CD4-positive, CD25-positive, alpha-beta regulatory T cell (primary cell): ENCODE measurements at places on chromosomes 7 and 10. TPM values are rescaled to one million over a fixed set of nuclear protein-coding genes. Genes with fewer than 3 reads are reported as not detected.

GRCh38 chr7:131077735-131078134, 249.9 kb upstream of the MKLN1 start:
- H3K27ac ChIP-seq = no peak overlapping the region
- DNase-seq = no peak
- no peaks in the 10 kb centered on the region for H3K27me3 ChIP-seq

DNA sequence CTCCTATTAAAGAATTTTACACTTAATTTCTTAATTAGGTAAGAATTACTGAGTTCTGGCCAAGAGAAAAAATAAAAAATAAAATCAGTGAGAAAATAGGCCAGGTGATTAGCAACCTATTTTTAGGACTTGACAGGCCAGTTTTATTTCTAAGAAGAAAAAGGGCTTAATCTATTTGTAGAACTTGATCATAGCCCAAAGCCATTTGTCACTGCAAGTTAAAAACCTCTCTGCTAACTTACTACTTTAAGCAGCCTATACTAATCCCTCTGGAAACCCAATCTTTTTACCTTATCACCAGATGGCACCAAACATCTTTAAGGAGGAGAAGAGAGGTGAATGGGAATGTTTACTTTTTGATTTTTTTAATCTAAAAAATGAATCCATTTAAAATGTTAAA, 222.1 kb upstream of the RHOBTB1 start:
- H3K27ac ChIP-seq = no peak overlapping the region
- no peaks in the 10 kb centered on the region for H3K4me1 ChIP-seq
- no peak overlapping the region for H3K4me3 ChIP-seq
- H3K36me3 ChIP-seq = no peaks in the 10 kb centered on the region
- no peak for DNase-seq

DNA sequence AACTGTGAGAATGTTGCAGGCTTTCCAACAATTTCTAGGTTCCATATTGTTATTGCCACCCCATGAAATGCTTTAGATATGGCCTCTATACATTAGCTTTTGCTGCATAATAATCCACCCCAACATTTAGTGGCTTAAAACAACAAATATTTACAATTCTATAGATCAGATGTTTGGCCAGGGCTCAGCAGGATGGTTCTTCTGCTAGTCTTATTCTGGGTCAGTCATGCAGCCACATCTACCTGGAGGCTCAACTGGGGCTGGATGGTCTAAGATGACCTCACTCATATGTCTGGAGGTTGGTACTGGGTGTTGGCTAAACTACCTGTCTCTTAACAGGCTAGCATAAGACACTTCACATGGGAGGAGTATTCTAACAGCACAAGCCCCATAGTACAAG, 607.3 kb downstream of the LRMDA start:
- H3K36me3 ChIP-seq = no peaks in the 10 kb centered on the region
- no peak overlapping the region for H3K4me3 ChIP-seq
- no peaks in the 10 kb centered on the region for H3K4me1 ChIP-seq
- no peak overlapping the region for H3K27ac ChIP-seq
- no peak for DNase-seq

Gene VWDE
- 0.86 TPM for total RNA-seq

GRCh38 chr10:25334445-25334844, 159.6 kb downstream of the GPR158 start:
- H3K4me1 ChIP-seq = no peaks in the 10 kb centered on the region
- H3K36me3 ChIP-seq = no peaks in the 10 kb centered on the region
- H3K4me3 ChIP-seq = no peak overlapping the region
- H3K27ac ChIP-seq = no peak overlapping the region

- H3K36me3 ChIP-seq = no peaks in the 10 kb centered on the region
- peaks cover 5% of the 10 kb centered on the region for H3K27me3 ChIP-seq
- H3K4me1 ChIP-seq = no peaks in the 10 kb centered on the region
- DNase-seq = no peak
These were observed 38.1 kb upstream of the CPN1 start for GRCh38 chr10:100119726-100120125.

DNA sequence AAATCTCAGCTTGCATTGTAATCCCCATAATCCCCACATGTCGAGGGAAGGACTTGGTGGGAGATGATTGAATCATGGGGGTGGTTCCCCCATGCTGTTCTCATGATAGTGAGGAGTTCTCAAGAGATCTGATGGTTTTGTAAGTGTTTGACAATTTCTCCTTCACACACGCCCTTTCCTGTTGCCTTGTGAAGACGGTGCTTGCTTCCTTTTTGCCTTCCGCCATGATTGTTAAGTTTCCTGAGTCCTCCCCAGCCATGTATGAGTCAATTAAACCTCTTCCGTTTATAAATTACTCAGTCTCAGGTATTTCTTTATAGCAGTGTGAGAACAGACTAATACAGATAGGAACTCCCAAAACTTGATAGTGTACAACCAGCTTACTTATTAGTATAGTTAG, 98.6 kb downstream of the CREM start:
- no peak overlapping the region for H3K27ac ChIP-seq
- H3K36me3 ChIP-seq = no peaks in the 10 kb centered on the region
- peak; percentile 85 for DNase-seq
- H3K27me3 ChIP-seq = no peaks in the 10 kb centered on the region
- H3K4me3 ChIP-seq = peak overlapping the region; percentile 32

Gene SPOCK2
- total RNA-seq = 683 TPM

Gene CYP2W1
- total RNA-seq = not detected

- no peak overlapping the region for H3K4me3 ChIP-seq
- no peaks in the 10 kb centered on the region for H3K4me1 ChIP-seq
- no peaks in the 10 kb centered on the region for H3K27me3 ChIP-seq
- DNase-seq = no peak
These were observed 41.6 kb downstream of the NEBL start for GRCh38 chr10:20855398-20856038.

- H3K4me3 ChIP-seq = no peak overlapping the region
- H3K27me3 ChIP-seq = no peaks in the 10 kb centered on the region
- no peak for DNase-seq
- no peaks in the 10 kb centered on the region for H3K36me3 ChIP-seq
- H3K4me1 ChIP-seq = no peaks in the 10 kb centered on the region
These were observed 14.7 kb downstream of the SPAM1 start for GRCh38 chr7:123939784-123940183.

DNA sequence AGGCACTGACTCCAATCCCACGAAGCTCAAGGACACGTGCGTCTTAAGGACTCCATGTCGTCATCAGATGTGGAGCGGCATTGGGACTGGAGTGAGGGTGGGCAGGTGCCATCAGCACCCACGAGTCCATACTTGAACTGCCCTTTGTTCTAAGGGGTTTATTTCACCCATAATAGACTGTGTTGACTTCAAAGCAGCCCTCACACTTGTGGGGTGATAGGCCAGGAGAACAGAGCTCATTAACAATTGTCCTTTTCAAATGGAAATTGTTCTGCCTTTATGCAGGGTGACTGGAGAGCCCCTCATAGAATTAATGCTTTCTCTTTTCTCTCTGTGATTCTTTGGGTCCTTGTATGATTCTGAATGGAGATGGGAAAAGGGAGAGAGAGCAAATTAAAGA, 376.9 kb upstream of the MGMT start:
- H3K4me1 ChIP-seq = no peaks in the 10 kb centered on the region
- no peaks in the 10 kb centered on the region for H3K27me3 ChIP-seq
- H3K36me3 ChIP-seq = no peaks in the 10 kb centered on the region
- no peak overlapping the region for H3K27ac ChIP-seq

Gene CALML3
- total RNA-seq = not detected

Gene ADIRF
- total RNA-seq = not detected

DNA sequence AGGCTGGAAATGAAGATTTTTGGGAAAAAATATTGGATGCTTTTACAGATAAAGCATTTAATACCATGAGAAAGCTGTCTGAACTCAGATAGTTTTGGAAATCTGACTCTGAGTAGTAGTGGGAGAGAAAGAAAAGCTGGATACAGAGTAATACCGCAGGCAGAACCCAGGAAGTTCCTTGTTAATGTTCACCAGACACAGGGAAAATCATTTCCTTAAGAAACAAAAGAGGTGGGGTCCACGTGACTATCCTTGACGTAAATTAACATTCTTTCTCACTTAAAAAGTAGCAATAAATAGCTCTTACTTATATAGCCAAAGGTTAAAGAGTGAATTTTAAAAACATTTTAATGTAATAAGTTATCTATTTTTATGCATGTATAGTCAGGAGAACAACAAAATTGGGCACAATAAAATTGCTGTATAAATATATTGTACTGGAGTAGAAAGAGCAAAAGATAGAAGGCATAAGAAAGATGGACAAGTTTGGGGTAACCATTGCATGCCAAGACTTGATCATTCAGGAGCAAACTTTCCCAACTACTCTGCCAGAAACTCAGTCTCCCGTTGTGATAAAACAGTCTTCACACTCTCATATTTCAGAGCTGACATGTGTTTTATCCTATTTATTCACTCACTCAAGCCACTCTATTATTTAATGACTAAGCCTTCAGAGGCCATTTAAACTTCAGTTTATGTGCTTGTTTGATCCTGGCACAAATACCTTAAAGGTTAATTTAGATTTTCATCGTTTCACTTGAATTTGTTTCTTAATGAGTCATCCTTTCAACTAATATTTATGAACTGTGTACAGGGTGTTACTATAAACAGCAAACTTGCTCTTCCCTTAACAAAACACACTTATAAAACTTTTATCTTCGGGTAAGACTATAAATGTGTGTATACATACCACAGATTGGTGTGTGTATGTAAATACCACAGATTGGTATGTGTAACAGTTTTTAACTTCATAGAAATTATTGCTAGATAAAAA, 143.1 kb downstream of the GNAI1 start:
- no peak overlapping the region for H3K27ac ChIP-seq
- no peaks in the 10 kb centered on the region for H3K36me3 ChIP-seq
- H3K4me3 ChIP-seq = no peak overlapping the region
- H3K27me3 ChIP-seq = no peaks in the 10 kb centered on the region

GRCh38 chr10:8133146-8133545, 78.7 kb downstream of the GATA3 start:
- peaks cover 23% of the 10 kb centered on the region for H3K4me1 ChIP-seq
- H3K4me3 ChIP-seq = no peak overlapping the region
- H3K36me3 ChIP-seq = no peaks in the 10 kb centered on the region

Gene NHLRC2
- total RNA-seq = 13.0 TPM

GRCh38 chr10:100175875-100176274, 10.0 kb downstream of the ERLIN1 start:
- H3K27me3 ChIP-seq = no peaks in the 10 kb centered on the region
- no peaks in the 10 kb centered on the region for H3K4me1 ChIP-seq
- H3K27ac ChIP-seq = no peak overlapping the region
- H3K4me3 ChIP-seq = no peak overlapping the region
- peaks cover 56% of the 10 kb centered on the region for H3K36me3 ChIP-seq

- H3K4me3 ChIP-seq = no peak overlapping the region
- DNase-seq = no peak
- peaks cover 78% of the 10 kb centered on the region for H3K4me1 ChIP-seq
- peaks cover 49% of the 10 kb centered on the region for H3K36me3 ChIP-seq
- H3K27me3 ChIP-seq = no peaks in the 10 kb centered on the region
- H3K27ac ChIP-seq = no peak overlapping the region
These were observed 173.4 kb upstream of the KLF14 start for GRCh38 chr7:130907439-130907838.

- no peaks in the 10 kb centered on the region for H3K27me3 ChIP-seq
- H3K4me3 ChIP-seq = no peak overlapping the region
- no peaks in the 10 kb centered on the region for H3K4me1 ChIP-seq
- no peaks in the 10 kb centered on the region for H3K36me3 ChIP-seq
- DNase-seq = no peak
- H3K27ac ChIP-seq = no peak overlapping the region
These were observed 192.8 kb upstream of the GDF10 start for GRCh38 chr10:47107007-47107747.

DNA sequence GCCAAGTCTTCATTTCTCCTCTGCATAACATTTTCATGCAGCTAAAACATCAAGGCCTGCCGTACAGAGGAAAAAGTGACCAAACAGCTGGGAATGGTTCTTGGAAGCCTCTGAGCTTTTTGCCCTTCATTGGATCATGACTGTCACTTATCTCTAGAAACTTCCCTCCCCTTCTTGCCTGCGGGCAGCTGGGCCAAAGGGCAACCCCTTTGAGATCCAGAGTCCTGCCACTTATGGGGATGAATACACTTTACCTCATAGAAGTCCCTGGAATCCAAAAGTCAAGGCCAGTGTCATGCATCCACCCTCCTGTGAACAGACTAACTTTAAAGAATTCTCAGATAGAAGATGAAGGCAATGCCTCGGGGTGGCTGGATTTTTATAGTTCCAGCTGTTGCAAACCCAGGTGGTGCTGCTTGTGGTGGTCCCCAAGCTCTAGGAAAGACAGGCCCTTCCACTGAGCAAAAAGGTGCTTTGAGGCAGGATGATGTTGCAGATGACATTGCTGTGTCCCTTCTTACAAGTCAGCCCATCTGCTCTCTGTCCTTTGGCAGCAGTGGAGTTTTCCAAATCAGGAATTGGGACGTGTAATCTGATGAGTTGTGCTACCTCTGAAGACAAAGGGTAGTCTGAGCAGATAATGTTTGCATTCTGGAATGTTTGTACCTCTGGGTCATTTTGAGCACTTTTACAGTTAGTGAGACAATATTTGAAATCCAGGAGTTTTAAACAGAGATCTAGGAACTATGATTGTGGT, 64.2 kb downstream of the LRMDA start:
- no peak overlapping the region for H3K27ac ChIP-seq
- no peaks in the 10 kb centered on the region for H3K4me1 ChIP-seq
- no peak overlapping the region for H3K4me3 ChIP-seq
- no peaks in the 10 kb centered on the region for H3K36me3 ChIP-seq
- no peak for DNase-seq

Gene ORAI2
- 14.6 TPM for total RNA-seq

Gene AKR1C4
- not detected for total RNA-seq

GRCh38 chr7:47817917-47818316, 130.3 kb downstream of the PKD1L1 start:
- no peaks in the 10 kb centered on the region for H3K36me3 ChIP-seq
- no peak overlapping the region for H3K27ac ChIP-seq
- no peaks in the 10 kb centered on the region for H3K4me1 ChIP-seq

Gene OR2A1
- not detected for total RNA-seq

Gene WIPF3
- not detected for total RNA-seq

DNA sequence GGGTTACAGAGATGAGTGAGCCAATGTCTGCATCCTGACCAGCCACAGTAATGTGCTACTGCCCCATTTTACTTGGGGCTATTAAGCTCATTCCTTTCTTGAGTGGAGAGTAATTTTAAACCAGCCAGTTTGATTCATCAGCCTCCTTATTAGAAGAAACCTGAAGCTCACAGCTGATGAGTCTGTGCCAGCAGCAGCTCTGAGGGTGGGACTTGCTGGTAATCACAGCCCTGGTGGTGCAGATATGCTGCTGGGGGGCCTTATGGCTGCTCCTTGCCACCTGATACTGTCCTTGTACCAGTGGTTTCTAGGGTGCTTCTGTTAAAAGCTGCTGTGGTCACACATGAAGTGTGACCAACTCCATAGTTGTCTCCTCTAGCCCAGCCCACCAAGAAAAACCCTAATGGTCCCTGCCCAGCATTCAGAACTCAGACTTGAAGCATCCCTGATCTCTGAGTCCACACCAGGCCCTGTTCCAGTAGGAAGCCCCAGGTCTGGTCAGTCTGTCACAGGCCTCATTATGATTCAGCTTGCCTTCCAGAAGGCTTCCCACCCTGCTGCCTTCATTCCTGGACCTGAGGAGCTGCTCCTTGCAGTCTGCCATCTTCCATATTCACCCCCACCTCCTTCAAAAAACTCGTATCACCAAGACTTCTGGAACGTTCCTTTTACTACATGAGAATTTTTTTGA, 28.9 kb upstream of the RBM20 start:
- no peaks in the 10 kb centered on the region for H3K36me3 ChIP-seq
- DNase-seq = no peak
- H3K27ac ChIP-seq = no peak overlapping the region
- no peak overlapping the region for H3K4me3 ChIP-seq
- H3K27me3 ChIP-seq = no peaks in the 10 kb centered on the region
- no peaks in the 10 kb centered on the region for H3K4me1 ChIP-seq

- no peaks in the 10 kb centered on the region for H3K36me3 ChIP-seq
- H3K27ac ChIP-seq = no peak overlapping the region
- peaks cover 18% of the 10 kb centered on the region for H3K4me1 ChIP-seq
These were observed 158.9 kb downstream of the RTKN2 start for GRCh38 chr10:62109587-62110293.
